ENCODE measurements at places on chromosomes 6 and 20. TPM values are rescaled to one million over a fixed set of nuclear protein-coding genes. Genes with fewer than 3 reads are reported as not detected.
A peak's percentile ranks its signal among the peaks of the same experiment; 100 is the strongest.

DNA sequence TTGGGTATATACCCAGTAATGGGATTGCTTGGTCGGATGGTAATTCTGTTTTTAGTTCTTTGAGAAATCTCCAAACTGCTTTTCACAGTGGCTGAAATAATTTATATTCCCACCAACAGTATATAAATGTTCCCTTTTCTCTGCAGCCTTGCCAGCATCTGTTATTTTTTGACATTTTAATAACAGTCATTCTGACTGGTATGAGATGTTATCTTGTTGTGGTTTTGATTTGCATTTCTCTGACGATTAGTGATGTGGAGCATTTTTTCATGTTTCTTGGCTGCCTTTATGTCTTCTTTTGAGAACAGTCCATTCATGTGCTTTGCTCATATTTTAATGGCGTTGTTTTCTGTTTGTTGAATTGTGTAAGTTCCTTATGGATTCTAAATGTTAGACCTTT is 641.6 kb downstream of the HACE1 start:
- DNase-seq = no peak

- no peak for DNase-seq
These were observed 278.4 kb upstream of the PLN start for GRCh38 chr6:118269659-118270058.

The SIRPD gene
- not detected for total RNA-seq

The PTCHD4 gene
- total RNA-seq = 1.8 TPM

DNA sequence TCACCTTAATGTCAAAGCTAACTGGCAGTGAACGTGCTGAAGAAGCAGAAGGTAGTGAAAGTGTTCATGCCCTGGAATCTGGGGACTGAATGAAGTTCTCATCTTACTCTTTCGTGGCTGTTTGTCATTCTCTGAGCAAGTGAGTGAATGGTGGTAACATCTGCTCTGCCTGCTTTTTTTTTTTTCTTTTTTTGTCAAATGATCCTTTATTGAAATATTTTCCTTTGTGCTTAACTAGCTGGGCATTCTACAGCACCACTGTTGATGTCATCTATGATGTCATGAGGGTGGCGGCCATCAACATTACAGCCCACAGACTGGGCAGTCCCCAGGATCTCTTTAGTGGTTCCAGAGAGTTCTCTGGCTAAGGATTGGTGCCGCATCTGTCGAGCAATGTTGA is 65.2 kb downstream of the RIN2 start:
- no peak for DNase-seq

GRCh38 chr20:58670102-58670501 is 19.0 kb downstream of the STX16 start:
- DNase-seq = peak; percentile 5
